ENCODE measurements at places on chromosomes 4 and X. TPM values are rescaled to one million over a fixed set of nuclear protein-coding genes. Genes with fewer than 3 reads are reported as not detected.

The PLS3 gene
- 155 TPM for total RNA-seq

GRCh38 chrX:44536198-44536597 is 6.5 kb downstream of the FUNDC1 start:
- DNase-seq = no peak

The MAGEA2 gene
- not detected for total RNA-seq

The DRP2 gene
- 0.25 TPM for total RNA-seq

The MAGEA11 gene
- not detected for total RNA-seq

DNA sequence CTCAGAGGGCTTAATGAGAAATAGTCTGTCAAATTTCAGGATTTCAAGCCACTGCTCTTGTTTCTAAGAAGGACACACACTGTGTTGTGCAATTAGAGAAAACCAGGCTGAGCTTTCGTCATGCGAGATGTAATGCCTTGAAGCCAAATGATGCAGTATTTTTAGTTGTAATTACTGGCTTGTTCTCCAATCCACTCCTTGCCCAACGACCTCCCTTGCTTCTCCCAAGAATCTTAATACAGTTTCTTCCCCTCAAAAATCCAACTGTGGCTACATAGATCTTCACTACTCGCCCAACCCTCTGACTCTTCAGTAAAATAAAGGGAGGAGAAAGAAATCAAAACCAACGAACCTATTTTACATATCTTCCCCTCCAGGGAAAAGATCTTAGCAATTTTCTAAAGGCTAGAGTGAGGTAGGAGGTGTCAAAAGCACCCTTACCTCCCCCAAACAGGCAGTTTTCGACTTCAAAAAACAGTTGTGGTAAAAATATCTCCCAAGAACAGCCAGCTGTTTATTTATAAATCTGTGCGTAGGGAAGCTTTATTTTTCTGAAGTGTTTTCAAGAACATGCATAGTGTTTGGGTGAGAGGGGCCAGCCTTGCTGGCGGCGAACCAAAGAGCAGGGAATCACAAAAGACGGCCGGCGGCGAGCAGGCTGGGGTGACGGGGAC is 68.7 kb downstream of the MGST2 start:
- peak; percentile 53 for DNase-seq

DNA sequence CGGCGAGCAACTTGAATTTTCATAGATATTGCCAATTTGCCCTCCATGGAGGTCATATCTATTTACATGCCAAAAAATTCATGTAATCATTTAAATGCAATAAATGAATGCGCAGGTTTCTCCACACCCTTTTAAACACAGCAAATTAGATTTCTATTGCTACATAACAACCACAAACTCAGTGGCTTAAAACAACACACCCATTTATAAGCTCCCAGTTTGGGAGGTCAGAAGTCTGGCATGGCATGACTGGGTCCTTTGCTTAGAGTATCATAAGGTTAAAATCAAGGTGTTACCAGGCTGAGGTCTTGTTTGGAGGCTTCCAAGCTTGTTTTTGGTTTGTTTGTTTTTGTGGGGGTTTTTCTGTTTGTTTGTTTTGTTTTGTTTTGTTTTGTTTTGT is 49.9 kb upstream of the NYX start:
- no peak for DNase-seq

The NOX1 gene
- total RNA-seq = 1.9 TPM

- DNase-seq = no peak
These were observed 802.6 kb downstream of the PDHA2 start for GRCh38 chr4:96642490-96642889.

The ACE2 gene
- total RNA-seq = 1.5 TPM

DNA sequence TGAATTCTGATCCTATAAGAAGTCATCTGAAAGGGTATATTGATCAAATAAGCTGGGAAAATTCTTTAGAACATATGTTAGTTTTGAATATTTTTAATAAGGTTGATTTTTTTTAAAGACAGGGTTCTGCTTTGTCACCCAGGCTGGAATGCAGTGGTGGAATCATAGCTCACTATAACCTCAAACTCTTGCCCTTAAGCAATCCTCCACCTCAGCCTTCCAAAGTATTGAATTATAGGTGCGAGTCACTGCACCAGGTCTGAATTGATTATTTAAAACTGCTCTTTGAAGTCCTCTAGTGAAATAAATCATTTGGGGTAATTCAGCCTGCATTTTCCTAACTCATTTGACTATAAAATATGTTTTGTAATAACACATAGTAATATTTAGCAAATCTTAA is 812.3 kb downstream of the PDHA2 start:
- no peak for DNase-seq

The PPEF2 gene
- total RNA-seq = not detected

GRCh38 chrX:136630881-136631280 is 17.1 kb upstream of the CD40LG start:
- no peak for DNase-seq

The CXCL6 gene
- 0.17 TPM for total RNA-seq

The RASL11B gene
- total RNA-seq = 2.8 TPM

The PTTG2 gene
- not detected for total RNA-seq

The CENPVL1 gene
- total RNA-seq = not detected

The STOX2 gene
- 4.2 TPM for total RNA-seq

The BMP3 gene
- 1.4 TPM for total RNA-seq

The XG gene
- total RNA-seq = 113 TPM

The NHS gene
- 3.2 TPM for total RNA-seq

GRCh38 chr4:8274765-8275547 is 5.4 kb downstream of the HTRA3 start:
- DNase-seq = peak; percentile 97

The TRPC5OS gene
- not detected for total RNA-seq

The ASB11 gene
- total RNA-seq = not detected

GRCh38 chr4:41297832-41298231 is 41.1 kb downstream of the UCHL1 start:
- DNase-seq = no peak

The DMD gene
- 27.5 TPM for total RNA-seq

GRCh38 chr4:101345596-101346350 is 1.6 kb downstream of the PPP3CA start:
- DNase-seq = peak; percentile 93

DNA sequence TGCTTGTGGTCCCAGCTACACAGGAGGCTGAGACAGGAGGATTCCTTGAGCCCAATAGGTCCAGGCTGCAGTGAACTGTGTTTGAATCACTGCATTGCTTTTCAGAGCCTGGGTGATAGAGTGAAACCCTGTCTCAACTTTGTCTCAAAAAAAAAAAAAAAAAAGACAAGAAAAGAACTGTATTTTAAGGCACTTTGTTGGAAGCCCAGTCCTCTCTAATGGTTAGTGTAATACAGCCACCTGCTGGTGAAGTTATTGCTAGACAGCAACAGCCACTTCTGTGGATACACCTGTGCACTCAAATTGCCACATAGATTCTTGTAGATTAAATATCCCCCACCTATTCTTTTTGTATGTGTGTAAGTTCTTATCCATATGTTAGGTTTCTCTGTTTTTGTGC is 10.1 kb upstream of the FGG start:
- no peak for DNase-seq

All from lower leg skin (tissue), 4 donors.